Omental fat pad (tissue), 4 donors: ENCODE measurements at places on chromosomes 1 and 21. TPM values are rescaled to one million over a fixed set of nuclear protein-coding genes. Genes with fewer than 3 reads are reported as not detected.

The WDR4 gene
- total RNA-seq = 9.6 TPM

DNA sequence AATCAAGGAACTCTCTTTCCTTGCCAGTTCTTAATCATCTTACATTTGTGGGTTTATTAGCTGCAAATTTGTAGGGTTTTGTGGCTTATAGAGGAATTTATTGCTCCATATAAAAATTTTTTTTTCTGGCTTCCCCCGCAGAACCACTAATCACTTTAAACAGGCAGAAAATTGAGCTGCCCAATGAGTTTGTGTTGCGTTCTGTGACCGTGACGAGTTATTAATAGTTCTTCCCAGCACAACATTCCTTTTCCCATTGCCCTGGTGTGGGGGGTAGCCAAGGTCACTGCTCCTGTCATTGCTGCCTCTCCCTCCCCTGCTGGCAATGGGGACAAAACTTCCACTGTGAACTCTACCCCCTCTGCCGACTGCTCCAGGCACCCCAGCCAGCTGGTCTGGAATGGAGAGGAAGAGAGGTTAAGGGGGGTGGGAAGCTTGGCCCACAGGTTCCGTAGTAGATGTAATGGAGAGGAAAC is 55.1 kb downstream of the UBE2T start:
- no peak for DNase-seq

DNA sequence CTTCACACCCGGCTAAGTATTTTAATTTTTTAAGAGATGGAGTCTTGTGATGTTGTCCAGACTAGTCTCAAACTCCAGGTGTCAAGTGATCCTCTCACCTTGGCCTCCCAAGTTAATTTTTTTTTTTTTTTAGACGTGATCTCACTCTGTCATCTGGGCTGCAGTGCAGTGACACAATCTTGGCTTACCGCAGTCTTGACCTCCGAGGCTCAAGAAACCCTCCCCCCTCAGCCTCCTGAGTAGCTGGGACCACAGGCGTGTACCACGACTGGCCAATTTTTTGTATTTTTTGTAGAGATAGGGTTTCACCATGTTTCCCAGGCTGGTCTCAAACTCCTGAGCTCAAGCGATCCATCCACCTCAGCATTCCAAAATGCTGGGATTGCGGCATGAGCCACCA is 11.7 kb upstream of the IFNLR1 start:
- DNase-seq = no peak

DNA sequence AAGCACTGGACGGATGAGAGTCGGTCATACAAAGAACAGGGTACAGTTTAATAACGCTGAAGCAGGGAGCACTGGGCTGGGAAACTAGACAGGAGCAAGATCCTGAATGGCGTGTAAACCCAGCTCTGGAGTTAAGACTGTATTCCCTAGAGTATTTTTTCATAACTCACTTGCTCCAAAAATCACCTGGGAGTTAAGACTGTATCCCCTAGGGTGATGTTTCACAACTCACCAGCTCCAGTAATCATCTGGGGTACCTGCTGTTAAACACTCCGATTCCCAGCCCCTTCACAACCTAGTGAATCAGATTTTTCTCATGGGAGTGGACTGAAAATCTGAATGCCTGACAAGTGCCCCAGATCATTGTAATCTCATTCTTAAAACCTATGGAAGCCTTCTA is 123.2 kb downstream of the MAB21L3 start:
- DNase-seq = no peak

DNA sequence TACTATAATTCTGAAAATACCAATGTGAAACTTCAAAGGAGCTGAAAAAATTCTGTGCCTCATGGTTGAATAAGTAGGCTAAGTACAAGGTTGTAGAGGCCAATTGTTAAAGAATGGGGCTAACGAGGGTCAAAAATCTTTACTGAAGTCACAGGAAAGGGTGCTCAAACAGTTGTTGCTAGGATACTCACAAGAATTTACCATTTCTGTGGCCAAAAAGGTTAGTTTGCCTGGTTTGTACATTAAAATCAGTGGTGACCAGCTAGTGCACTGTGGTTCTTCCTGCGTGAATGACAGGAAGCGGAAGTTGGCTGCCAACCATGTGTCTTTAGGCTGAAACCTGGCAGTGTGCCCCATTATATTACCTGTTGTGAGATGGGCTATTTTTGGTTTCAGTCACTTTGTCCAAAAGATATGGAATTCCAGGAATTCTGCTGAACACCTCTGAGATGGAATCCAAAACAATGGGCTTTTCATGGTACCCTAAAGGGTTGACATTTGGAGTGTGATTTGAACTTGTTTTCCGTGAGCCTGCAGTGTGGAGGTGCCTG is 13.5 kb downstream of the MAP3K21 start:
- no peak for DNase-seq

DNA sequence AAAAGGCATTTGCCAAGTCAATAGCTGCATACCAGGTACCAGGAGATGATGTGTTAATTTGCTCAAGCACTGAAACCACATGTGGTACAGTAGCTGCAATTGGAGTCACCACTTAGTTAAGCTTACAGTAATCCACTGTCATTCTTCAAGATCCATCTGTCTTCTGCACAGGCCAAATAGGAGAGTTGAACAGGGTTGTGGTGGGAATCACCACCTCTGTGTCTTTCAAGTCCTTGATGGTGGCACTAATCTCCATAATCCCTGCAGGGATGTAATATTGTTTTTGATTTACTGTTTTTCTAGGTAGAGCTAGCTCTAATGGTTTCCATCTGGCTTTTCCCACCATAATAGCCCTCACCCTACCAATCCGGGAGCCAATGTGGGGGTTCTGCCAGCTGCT is 91.9 kb downstream of the FCRL5 start:
- DNase-seq = no peak

DNA sequence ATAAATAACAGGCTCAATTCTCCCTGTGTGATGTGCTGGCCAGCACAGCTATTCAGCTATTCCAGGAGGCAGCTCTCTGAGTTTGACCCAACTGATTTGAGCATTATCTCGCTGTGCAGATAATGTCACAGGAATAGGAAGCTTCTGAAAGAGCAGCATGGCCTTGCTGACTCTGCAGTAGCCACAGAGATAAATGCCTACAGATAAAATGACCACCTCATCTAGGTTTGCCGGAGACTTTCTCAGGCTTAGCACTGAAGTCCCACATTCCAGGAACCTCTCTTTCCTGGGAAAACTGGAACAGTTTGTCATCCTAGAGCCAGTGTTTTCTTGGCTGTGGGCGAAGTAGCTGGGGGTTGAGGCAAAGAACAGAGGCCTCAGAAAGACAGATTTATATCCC is 98.9 kb downstream of the MRPL39 start:
- no peak for DNase-seq

DNA sequence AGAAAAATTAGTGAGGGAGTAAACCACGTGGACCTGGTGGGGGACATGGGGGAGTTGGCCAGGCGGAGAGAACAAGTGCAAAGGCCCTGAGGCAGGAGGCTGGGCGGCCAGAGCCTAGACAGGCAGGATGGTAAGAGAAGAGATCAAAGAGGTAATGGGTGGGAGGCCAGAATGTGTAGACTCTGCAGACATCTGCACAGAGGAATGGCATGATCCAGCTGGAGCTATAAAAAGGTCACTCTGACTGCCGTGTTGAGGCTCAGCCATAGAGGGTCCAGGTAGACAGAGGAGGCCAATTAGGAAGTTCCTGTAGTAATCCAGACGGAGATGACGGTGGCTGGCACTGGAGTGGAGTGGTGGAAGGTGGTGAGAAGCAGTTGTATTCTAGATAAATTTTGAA is 3.6 kb downstream of the H6PD start:
- no peak for DNase-seq

GRCh38 chr1:112040891-112041740 is 51.6 kb upstream of the KCND3 start:
- DNase-seq = no peak

GRCh38 chr21:43691086-43691795 is 27.7 kb upstream of the PDXK start:
- no peak for DNase-seq

- no peak for DNase-seq
These were observed 78.5 kb downstream of the SLC35F3 start for GRCh38 chr1:233982827-233983518.

The RPTN gene
- total RNA-seq = not detected

The MPZ gene
- total RNA-seq = 9.0 TPM

GRCh38 chr21:44515359-44516165 is 24.4 kb downstream of the KRTAP10-1 start:
- no peak for DNase-seq

GRCh38 chr1:113140176-113140575 is 67.2 kb downstream of the LRIG2 start:
- no peak for DNase-seq

GRCh38 chr1:36881068-36881405 is 153.3 kb downstream of the GRIK3 start:
- no peak for DNase-seq

The OR2L13 gene
- total RNA-seq = not detected

The SLC22A15 gene
- total RNA-seq = 2.4 TPM

DNA sequence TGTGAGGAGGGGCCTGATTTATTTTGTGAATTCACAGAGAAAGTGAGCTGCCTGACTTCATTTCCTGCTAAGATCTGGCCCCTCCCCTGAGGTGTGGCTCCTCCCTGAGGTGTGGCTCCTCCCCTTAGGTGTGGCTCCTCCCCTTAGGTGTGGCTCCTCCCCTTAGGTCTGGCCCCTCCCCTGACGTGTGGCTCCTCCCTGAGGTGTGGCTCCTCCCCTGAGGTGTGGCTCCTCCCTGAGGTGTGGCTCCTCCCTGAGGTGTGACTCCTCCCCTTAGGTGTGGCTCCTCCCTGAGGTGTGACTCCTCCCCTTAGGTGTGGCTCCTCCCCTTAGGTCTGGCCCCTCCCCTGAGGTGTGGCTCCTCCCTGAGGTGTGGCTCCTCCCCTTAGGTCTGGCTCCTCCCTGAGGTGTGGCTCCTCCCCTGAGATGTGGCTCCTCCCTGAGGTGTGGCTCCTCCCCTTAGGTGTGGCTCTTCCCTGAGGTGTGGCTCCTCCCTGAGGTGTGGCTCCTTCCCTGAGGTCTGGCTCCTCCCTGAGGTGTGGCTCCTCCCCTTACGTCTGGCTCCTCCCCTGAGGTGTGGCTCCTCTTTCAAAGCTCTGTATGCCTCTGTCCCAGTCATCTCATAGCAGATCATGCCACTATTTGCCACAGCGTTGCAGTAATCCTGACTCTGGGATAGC is 26.9 kb upstream of the LRRC3 start:
- DNase-seq = no peak

The ZMYND12 gene
- 1.8 TPM for total RNA-seq

- DNase-seq = no peak
These were observed 9.2 kb downstream of the ADCY10 start for GRCh38 chr1:167904652-167905130.

DNA sequence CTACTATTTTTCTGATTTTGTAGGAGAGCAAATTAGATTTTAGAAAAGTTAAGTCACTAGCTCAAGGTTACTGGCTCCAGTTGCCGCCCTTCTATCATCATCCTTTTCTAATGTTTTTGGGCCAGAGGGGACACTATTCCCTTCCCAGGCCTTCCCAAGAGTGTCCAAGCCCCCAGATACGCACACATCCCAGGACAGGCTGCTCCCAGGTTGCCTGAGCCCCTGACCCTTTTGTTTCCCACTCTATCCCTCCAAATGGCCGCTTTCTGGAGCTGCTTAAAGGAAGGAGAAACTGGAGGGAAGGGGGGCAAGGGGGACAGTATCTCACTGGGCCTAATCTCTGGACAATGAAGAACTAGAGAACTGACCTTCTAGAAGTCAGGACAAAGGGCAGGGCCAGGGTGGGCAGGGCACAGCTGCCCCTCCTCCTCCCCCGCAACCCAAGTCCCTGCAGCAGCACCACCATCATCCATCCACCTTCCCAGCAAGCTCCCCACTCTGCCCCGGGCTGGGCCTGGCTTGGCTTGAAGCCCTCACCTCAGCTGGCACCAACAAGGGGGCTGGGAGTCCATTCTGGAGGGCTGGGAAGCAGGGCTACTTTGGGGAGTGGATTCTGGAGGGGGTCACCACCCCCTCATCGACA is 1.1 kb upstream of the MAP7D1 start:
- no peak for DNase-seq

DNA sequence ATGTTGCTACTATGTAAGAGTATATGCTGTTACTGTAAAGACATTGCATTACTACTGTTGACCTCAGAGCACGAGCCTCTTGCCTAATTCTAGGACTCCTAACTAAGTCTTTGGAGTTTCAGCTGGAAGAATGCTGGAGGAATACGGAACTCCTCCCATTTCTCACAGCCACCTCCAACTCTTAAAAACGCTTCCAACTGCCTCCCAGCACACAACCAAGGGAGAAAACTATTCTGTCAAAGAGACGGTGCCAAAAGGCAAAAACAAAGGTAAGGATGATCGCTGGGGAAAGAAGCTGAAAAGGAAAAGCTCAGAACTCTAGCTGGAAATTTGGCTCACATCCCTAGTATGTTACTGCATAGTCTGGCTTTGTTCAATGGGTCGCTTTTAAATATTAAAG is at the start of gene FMO2:
FMO2 (plus strand) TSS at position 210 of the 400 bp plus-strand sequence. CDS start 414 bp downstream, outside the sequence.
- no peak for DNase-seq

GRCh38 chr1:115879977-115880376 is 39.1 kb upstream of the NHLH2 start:
- no peak for DNase-seq

GRCh38 chr1:215146240-215146975 is 63.9 kb downstream of the KCNK2 start:
- DNase-seq = no peak

DNA sequence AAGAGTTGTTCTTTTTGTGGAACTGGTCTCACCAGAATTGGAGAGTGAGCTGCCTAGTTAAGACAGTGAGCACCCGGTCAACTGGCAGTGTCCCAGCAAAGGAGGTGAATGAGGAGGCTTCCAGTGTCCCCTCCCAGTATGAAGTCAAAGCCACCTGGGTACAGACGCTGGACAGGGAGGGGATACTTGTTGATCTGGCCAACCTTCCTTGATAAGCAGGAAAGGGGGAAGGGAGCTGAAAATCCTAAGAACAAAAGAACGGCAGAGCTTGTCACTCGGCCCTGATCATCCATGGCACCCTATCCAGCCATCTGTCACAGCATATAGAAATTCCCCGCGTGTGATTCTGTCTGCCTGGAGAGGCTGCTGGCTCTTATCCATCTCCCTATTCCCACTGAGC is 91.5 kb downstream of the SSBP3 start:
- no peak for DNase-seq

The DTL gene
- total RNA-seq = 0.60 TPM

- no peak for DNase-seq
These were observed 36.1 kb downstream of the EIF2D start for GRCh38 chr1:206575894-206576737.

The ZRANB2 gene
- total RNA-seq = 50.3 TPM

GRCh38 chr1:75786901-75787493 is 941 bp downstream of the RABGGTB start:
- DNase-seq = no peak

The SELL gene
- 5.5 TPM for total RNA-seq

DNA sequence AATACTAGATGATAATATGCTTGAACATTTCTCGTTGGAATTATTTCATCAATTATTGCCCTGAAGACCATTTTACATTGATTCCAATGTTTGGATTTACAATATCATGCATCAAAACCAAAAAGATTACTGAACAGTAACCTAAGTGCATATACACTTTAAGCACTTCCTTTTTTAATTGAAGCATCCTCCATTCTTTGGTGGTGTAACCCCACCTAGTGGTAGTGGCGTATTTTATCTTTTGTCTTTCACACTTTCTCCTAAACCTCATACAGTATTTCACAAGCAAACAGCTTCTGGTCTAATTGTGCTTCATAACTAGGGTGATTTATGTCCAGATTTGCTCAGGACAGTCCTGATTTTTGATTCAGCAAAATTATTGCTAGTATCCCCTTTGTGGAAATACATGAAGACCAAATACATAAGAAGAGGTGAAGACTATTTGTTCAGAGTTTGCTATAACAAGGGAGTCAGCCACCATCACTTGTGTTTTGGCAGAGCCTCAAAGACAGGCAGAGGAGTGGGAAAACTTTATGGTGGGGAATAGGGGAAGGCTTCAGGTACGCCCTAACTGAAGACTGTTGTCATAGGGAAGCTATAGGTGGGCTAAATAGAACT is 3.4 kb upstream of the NVL start:
- DNase-seq = no peak
